ENCODE measurements at places on chromosomes 7 and 10. TPM values are rescaled to one million over a fixed set of nuclear protein-coding genes. Genes with fewer than 3 reads are reported as not detected.

- H3K27me3 ChIP-seq = peaks cover 17% of the 10 kb centered on the region
- DNase-seq = no peak
- H3K27ac ChIP-seq = peak overlapping the region; percentile 68
Observed at GRCh38 chr10:73910401-73910763, 550 bp upstream of the PLAU start.

Gene CNPY1
- not detected for total RNA-seq

DNA sequence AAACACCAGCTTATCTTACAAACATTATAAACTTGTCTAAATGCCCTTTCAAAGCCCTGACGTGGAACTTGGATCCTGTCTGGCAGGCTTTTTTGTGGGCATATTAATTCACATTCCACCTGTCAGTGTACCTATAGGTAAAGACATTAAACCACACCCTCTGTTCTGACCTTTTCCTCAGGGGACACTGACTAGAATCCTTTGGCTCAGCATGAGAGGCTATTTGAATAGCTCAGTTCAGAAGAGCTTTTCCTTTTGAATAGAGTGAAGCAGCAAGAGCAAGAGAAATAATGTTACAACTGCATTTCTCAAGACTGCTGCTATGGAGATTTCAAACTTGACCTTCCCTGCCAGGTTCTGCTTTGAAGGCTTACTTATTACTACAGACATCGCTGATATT, 76.9 kb downstream of the CYP51A1 start:
- H3K36me3 ChIP-seq = peaks cover 4% of the 10 kb centered on the region
- H3K27me3 ChIP-seq = no peaks in the 10 kb centered on the region
- peak; percentile 19 for DNase-seq
- H3K4me1 ChIP-seq = peaks cover 4% of the 10 kb centered on the region

DNA sequence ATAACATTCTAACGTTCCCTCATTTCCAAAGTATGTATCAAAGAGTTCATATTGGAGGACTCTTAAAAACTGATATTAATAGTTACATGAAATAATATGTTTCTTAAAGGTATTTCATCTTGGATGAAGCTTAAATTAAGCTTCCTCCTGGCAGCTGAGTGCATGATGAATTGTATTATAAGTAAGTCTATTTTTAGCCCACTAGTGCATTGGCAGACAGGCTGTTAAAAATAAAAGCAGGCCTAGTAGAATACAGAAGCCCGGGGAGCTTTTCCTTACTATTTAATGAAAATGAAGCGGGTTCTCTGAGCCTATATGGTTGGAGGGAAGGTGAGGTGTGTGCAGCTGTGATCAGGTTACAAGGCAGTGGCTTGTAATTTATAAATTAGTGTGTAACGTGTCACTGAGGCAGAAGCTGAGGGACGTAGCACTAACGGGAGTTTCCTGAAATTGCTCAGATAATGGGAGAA, 130.7 kb upstream of the KMT2E start:
- no peaks in the 10 kb centered on the region for H3K27me3 ChIP-seq
- H3K4me3 ChIP-seq = no peak overlapping the region
- no peaks in the 10 kb centered on the region for H3K36me3 ChIP-seq
- DNase-seq = no peak
- peak overlapping the region; percentile 86 for H3K27ac ChIP-seq
- H3K4me1 ChIP-seq = no peaks in the 10 kb centered on the region

DNA sequence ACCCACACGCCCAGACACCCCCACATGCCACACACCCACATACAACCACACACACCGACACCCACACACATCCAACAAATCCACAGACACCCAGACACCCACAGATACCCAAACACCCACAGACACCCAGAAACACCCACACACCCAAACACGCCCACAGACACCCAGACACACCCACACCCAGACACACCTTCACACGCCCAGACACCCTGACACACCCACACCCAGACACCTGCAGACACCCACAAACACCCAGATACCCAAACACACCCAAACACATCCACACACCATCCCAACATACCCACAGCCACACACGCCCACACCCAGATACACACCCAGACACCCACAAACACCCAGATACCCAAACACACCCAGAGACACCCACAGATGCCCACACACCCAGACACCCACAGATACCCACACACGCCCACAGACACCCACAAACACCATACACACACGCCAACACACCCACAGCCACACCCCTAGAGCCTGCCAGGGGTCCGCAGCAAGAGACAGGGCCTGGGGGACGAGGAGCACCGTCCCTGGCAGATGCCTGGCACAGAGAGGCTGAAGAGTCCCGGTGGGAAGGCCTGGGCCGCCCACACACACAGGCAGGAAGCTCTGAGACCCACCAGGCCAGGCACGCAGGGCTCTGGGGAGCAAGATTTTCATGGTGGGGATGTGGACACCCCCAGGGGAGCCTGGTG, 28.5 kb downstream of the CYP2W1 start:
- no peaks in the 10 kb centered on the region for H3K27me3 ChIP-seq
- H3K4me3 ChIP-seq = no peak overlapping the region
- no peak overlapping the region for H3K27ac ChIP-seq
- no peaks in the 10 kb centered on the region for H3K4me1 ChIP-seq

All from lung (tissue), 17 donors.